ENCODE measurements at places on chromosomes 7 and 10.
A peak's percentile ranks its signal among the peaks of the same experiment; 100 is the strongest.

- DNase-seq = peak; percentile 92
Measured at GRCh38 chr7:46478046-46478445, 557.0 kb upstream of the IGFBP3 start.

DNA sequence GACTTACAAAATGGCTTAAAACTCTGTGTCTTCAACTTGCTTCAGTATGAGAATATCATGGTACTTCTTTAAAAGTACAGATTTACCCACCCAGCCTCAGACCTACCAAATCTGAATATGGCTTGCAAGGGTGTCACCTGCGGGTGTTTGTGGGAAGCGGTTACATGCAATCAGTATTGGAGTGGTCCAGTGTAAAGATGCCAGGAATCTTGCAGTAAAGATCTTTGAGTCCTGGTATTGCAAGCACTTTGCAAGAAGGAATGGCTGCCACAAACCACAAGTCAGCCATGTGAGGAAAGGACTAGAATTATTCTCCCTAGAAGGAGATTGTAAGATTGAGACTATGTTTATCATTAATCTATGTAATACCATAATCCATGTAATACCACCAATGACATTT lies 115.1 kb downstream of the PON1 start:
- DNase-seq = no peak

DNA sequence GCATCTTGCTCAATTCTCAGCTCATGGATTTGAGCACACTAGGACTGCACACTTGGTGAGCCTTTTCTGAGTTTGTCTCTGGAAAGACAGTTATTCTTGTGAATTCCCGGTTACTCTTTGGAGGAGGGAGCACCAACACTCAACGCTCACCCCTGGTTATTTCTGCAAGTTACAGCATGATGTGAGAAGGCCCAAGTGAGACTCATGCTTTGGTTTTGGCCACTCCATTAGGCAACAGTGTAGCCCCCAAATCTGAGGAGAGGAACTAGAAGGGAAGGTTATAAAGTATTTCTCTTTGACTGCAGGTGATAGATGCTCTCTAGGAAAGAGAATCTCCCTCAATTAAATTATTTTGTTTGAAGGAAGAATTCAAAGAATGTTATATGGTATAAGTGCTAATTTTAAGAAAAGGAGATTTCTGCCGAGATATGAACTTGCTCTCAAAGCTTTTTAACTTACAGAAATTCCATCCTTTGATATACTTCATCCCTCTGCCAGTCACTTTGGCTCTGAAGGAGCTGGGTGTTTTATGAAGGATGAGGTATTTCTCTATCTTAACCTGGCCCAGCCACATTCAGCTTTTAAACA lies 183.4 kb downstream of the WNT2 start:
- DNase-seq = no peak

DNA sequence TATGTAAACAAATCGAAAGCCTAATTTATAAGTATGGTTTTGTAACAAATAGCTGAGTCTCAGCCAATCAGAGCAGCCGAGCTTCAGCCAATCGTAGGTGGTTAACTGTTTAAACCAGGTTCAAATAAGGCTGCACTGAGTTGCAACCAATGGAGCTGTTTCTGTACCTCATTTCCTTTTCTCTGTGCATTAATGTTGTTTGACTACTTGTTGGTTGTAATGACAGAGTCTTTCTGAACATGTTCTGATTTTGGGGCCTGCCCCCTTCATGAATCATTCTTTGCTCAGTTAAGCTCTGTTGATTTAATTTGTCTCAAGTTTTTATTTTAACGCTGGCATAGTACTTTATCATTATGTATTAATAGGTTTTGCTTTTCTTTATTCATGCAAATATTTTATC lies 14.6 kb downstream of the OTUD1 start:
- no peak for DNase-seq

- no peak for DNase-seq
Measured at GRCh38 chr10:80166581-80167470, 34.3 kb downstream of the PLAC9 start.

DNA sequence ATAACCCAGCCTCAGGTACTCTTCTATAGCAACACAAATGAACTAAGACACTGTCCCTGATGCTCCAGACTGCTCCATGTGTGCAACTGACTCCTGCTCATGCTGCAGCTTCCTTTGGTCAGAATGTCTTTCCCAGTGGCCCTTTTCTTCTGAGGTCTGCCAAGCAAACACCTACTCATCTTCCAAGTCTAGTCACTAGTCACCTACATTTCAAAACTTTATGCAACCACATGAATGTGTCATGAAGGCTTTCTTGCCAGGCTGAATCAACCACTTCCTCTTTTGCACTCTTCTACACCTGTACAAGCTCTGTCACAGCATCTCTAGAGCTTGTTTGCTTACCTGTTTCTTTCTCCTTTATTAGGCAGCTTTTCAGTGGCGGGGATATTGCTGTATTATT lies 75.8 kb downstream of the LSMEM1 start:
- peak; percentile 23 for DNase-seq

DNA sequence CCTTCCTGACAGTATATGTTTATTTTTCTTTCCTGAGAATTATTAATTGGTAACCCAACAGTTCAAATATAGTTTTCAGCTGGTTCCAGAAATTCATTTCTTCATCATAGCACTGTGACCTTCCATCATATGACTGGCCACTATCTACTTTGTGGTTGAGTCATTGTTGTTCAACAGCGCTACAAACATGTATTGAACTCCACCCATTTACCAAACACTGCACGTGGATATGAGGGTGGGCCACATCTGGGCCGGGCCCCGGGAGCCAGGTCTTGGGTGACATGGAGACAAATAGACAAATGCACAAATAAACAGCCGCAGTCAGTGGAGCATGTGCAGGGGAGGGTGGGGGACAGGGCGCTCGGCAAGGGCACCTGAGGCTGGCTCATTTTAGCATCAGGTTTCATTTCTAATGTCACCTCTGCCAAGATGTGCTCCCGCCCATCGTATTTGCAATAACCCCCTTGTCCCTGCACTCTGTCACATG lies 24.0 kb upstream of the EEPD1 start:
- peak; percentile 73 for DNase-seq

GRCh38 chr7:2172311-2173188 lies 60.2 kb downstream of the MAD1L1 start:
- DNase-seq = peak; percentile 85

GRCh38 chr7:75573477-75574019 lies 81.4 kb downstream of the SPDYE5 start:
- DNase-seq = no peak

DNA sequence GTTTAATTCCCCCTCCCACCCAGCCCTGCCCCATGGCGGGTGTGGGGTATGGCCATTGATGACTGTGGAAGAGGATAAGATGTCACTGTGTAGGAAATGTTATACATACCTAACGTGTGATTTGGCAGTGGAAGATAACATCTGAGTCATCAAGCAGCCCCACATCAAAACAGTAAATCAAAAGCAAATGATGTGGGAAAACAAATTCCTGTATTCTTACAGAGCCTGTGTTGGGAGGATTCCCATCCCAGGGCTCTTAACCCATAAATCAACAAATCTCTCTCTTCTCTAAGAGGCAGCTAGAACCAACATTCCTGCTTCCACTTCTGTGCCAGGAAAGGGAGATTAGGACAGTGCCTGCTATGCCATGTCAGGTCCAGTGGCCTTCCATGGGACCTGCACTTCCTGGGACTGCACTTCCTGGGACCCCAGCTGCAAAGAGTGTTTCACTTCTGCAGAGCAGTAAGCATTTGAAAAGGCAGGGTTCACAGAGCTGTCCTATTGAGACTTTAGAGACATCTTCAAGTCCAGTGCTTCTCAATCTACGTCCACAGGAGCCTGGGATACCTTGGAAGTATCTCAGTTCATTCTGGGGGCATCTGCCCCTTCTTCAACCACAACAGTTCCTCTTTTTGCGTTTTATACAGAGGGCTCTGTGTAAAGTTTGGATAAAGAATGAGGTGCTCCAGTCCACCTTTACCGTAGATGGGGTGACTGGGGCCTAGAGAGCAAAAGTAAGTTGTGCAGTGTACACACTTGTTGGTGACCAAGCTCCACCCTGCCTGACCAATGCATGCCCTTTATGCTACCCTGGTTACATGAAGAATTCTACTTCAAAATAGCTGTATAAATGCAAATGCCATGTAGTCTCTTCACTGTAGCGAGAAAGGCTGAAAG lies 45.7 kb downstream of the ATXN7L1 start:
- DNase-seq = peak; percentile 98

DNA sequence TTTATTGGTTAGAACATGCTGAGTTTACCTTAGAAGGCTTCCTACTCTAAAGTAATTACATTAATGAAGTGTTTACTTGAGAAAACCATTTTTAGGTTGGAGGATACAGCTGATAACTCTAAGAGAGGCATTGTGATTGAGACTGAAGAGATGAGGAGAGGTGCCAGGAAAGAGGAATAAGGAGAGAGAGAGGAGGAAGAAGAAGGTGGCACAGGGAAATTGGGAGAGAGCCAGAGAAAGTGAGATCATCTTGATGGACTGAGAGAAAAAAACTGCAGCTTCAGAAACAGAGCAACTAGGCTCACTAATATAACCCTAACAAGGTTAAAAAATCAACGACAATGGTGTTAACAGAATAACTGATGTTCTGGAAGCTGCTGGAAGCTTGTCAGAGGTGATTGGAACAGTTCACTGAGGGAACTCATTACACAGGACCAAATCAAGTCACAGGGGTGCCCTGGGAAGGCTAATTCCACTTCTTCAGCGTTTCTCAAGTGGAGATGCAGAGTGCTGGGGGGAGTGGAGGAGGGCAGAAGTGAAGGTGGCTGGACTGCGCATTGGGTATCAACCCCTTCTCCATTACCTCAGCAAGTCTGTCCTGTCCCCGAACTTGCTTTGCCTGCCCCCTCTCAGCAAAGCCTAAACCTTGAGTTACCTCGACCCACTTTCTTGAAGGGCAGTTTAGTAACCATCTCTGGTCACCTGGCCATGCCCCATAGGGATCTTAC lies 6.9 kb upstream of the SORBS1 start:
- DNase-seq = no peak

GRCh38 chr7:131141443-131141967 lies 186.2 kb upstream of the MKLN1 start:
- DNase-seq = no peak

DNA sequence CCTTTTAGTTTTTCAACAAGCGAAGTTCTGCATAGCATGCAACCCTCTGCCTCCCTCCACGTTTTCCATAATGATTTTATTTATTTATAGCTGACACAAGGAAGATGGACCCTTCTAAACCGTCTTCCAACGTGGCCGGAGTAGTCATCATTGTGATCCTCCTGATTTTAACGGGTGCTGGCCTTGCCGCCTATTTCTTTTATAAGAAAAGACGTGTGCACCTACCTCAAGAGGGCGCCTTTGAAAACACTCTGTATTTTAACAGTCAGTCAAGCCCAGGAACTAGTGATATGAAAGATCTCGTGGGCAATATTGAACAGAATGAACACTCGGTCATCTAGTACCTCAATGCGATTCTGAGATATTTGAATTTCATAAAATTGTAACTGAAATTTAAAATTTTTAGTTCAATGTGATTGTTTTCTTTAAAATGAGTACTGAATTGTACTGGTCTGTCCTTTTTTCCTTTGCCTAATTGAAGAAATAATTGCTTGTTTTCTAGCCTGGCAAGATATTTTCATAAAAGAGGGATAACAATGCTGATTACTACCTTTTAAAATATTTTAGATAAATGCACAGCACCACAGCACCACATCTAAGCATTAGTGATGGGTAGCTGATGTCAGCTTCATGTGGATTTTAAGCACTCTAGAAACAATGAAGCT lies 41.5 kb upstream of the SLC39A12 start:
- peak; percentile 68 for DNase-seq

GRCh38 chr7:74094224-74095101 lies 10.9 kb downstream of the LIMK1 start:
- DNase-seq = peak; percentile 93

- no peak for DNase-seq
Measured at GRCh38 chr7:88217675-88218428, 2.0 kb downstream of the SRI start.

DNA sequence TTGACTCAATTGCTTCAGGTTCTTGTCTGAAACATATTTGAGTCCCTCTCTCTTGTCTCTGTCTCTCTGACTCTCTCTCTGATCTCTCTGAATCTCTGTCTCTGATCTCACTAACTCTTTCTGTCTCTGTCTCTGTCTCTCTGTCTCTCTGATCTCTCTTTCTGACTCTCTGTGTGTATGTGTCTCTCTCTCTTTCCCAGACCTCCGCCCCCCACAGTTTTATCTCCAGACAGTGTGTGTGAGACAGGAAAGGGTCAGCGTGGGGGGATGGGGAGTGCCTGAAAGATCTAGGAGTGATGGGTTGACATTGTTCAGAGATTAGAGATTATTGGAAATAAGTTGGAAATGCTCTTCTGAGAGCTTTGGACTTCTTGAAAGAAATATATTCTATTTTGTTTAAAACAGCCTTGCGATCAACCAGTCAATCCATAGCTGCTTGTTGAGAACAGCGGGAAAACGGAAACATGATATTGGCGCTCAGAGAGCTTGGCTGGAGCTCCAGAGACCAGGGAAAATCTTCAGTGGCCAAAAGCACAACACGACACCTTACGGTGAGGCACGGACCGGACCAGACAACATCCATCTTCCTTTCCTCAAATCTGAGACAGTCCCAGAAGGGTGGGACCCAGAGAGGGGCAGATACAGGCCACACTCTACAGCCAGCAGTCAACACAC lies 35.5 kb downstream of the CALML3 start:
- no peak for DNase-seq

GRCh38 chr7:158574308-158575036 lies 13.2 kb downstream of the PTPRN2 start:
- DNase-seq = no peak

DNA sequence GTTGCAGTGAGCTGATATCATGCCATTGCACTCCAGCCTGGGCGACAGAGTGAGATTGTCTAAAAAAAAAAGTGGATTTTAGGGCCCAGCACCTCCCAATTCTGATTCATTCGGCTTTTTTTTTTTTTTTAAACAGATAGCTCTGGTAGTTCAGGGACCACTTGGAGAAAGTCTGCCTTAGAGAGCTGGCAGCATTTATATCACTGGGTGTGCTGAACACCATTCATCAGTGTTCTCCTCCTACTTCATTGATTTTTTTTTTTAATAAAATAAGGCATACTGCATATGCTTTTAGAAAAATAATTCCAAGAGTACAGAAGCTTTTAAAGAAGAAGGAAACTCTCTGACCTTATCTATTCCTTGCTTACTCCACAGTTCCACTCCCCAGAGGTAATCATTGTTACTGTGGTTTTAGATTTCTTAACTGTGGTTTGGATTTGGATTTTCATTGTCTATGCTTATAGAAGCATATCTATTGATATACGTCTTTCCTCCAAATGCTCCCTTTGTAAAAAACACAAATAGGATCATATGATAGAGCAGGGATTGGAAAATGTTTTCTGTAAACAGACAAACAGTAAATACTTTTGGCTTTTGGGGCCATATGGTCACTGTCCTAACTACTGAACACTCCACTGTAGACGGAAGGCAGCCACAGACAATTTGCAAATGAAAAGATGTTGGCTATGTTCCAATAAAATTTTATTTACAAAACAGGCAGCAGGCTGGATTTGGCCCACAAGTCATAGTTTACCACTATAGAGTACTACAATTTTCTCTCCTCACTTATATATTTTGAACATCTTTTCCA lies 21.1 kb upstream of the SAR1A start:
- DNase-seq = peak; percentile 46

DNA sequence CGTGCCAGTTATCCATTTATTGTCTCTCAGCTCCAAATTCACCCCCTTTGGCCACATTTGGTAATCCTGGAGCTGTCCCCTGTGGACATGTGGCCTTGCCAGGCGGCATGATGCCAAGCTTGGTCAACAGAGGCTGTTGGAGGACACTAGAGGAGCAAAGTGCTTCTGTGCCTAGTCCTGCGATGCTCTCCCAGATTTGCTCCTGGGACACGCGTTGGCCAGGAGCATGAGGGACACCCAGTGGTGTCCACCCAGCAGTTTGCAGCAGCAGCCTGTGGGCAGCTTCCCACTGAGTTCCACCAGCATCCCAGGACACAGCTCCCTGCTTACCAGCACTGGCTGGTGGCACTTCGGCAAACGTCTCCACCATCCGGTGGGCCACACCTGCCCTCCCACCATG lies 55.5 kb upstream of the STEAP1B start:
- DNase-seq = no peak
